ENCODE measurements at places on chromosomes 13 and 19.

GRCh38 chr19:4523306-4524110 lies 5.2 kb upstream of the PLIN4 start:
- no peak for DNase-seq

DNA sequence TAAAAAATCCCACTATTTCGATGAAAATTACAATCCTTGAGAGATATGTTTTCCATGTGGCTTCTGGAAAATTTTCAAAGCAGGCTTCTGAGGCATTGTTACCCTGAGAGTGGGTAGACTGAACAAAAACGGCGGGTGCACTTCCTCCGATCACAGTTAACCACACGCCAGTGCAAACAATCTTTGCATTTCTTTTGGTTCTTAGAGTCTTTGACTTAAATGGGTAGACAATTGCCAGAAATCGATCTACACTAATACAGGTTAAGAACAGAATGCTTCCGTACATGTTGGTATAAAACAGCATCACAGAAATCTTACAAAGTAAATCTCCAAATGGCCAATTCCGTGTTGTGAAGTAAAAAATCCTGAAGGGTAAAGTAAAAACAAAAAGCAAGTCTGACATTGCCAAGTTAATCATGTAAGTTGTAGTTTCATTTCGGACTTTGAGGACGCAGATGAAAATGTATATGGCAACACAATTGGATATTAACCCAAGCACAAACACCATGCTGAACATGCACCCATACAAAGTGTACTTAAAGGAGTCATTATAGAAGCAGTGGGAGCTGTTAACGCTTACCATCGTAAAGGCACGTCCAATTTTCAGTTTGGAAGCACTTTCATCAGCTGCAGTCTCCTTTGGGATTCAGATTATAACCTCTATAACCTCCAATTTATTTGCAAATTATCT lies 927 bp downstream of the LPAR6 start:
- DNase-seq, result peak; percentile 10

DNA sequence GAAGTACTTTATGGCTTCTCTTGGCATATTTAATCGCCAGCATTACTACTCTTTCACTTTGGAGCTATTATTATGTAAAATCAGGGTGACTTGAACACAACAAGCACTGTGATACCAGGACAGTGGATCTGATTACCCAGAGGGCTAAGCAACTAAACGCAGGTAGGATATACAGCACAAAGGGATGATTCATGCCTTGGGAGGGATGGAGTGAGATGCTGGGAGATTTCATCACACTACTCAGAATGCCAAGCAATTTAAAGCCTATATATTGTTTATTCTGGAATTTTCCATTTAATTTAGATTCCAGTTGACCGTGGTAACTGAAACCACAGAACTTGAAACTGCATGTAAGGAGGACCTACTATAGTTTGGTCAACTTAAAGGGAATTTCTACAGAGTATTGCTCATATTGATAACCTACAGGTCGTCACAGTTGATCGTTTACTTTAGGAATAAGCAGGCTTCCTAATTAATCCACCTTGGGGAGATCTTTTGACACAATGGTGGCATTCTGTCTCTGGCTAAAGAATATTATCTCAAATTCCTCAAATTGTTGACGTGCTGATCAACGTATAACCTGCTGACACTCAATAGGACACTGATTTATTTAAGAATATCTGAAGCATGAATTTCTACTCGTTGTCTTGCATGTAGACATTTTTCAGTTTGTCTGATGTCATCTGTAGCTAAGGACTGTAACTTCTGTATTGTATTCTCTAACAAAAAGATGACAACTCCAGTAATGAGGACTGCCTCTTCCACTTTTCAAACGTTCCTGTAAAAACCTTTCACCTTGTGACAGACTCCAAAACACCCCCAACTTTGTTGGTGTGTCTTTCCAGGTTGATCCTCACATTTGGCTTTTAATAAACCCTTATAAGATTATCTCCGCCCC lies 254.2 kb downstream of the GPC5 start:
- DNase-seq, result no peak

DNA sequence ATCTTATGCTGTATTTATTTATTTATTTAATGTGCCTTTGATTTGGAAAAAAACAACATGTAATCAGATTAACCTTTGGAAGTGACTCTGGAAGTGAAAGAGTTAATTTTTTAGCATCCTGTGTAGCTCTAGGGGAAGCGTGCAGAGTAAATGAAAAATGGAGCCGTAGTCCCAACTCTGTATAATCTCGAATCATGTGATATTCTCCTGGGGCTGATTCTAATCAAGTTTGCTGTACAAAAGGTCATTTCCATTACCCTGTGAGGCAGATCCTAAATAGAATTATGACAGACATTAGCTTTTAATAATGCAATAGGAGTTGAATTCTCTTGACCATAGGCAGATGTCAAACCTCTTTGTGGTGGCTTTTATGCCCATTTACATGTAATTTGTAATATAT lies 238.6 kb upstream of the CSNK1A1L start:
- no peak for DNase-seq

DNA sequence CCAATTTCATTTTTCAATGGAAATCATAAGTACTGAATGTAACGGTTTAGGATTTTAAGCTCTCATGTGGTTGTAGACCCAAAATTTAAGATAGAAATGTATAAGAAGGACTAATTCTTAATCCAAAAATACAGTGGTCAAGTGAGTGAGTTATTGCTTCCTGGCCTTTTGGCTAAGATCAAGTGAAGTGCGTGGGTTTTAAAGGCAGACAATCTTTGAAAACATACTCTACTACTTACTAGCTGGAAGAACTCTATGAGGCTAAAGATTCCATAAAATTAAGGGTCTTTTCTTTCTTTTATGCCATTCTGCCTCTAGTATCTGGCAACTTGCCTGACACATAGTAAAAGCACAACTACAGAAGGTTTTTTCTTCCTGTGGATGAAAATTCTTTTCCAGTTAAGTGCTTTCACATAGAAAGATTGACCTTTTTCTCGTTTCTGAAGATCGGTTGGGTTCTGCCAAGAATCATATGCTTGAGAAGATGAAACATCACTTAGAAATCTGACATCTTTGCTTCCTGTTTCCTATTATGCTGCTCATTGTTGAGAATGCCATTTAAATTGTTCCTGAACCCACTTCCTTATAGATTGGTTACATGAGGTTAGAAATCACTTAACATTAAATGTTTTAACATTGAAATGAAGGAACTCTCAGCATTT lies 26.4 kb upstream of the SCEL start:
- DNase-seq, result no peak

GRCh38 chr13:83943530-83944279 lies 61.4 kb upstream of the SLITRK1 start:
- DNase-seq, result no peak

DNA sequence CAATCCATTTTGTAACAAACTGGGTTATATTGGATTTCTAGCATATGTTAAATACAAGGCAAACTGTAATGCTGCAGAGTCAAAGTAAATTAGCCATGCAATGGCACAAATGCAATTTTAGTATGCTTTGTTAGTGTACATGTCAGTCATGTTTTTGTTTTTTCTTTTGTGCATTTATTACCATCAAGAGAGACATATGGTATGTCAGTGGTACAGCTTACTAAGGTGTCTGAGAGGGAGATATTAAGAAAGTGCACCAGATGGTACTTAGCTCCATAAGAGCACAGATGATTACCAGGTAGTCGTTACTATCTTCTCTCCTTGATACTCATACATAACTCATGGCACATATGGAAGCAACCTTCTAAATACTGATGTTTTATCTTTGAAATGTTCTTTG lies 550.3 kb downstream of the GPC5 start:
- DNase-seq, result no peak

GRCh38 chr19:54247106-54247930 lies 4.7 kb upstream of the LILRA6 start:
- DNase-seq, result no peak

DNA sequence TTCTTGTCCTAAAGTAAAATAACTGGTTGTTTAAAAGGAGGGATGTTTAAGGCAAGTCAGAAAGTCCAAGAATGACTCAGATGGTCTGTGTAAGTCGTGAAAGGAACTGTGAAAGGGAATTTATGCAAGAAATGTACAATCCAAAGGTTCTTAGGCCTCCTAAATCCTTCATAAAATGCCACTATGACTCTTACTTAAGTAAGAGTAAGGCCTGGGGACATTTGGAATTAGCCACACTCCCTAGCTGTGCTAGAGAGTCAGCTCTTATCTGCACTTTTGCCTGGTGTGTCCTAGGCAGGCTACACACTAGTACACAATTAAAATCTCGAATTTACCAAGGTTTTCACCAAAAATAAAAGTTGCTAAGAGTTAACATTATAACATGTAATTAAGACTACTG lies 686.9 kb downstream of the UQCRFS1 start:
- no peak for DNase-seq

All from kidney (tissue), 22 donors.